ENCODE measurements at places on chromosomes 16 and 17.

GRCh38 chr16:49821614-49822282 is 34.2 kb downstream of the ZNF423 start:
- no peak for DNase-seq

- DNase-seq, result no peak
These were observed 24.7 kb downstream of the SOX9 start for GRCh38 chr17:72145562-72145961.

GRCh38 chr17:17910060-17910459 is 62.1 kb downstream of the TOM1L2 start:
- no peak for DNase-seq

GRCh38 chr17:20236578-20237227 is 227.5 kb downstream of the SPECC1 start:
- DNase-seq, result no peak
